ENCODE measurements at places on chromosomes 7 and 10.

DNA sequence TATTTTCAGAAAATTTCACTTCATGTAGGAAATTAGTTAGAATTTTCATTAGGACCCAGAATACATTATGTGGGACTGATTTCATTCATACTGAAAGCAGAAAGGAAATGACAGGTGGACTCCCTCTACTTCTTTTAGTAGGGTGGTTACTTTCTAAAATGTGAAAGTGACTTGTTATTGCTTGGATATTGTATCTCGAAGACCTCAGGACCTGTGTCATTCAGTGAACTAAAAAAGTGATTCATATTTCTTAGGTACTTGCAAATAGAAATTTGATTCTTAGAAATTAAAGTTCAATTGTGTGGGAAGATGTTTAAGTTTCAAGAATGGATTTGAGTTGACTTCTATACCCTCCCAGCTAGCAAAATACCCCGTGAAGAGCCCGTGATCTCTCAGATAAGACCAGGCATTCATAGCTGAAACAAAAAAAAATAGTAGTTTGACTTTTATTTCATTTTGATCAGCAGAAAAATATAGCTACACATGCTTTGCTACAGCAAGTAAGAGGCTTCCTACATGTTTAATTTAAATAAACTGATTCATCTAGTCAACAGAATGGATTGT is 1037.1 kb downstream of the GATA3 start:
- DNase-seq = no peak

GRCh38 chr7:37817591-37817960 is 30.8 kb upstream of the NME8 start:
- DNase-seq = no peak

GRCh38 chr7:104137971-104138370 is 69.8 kb downstream of the ORC5 start:
- no peak for DNase-seq

- DNase-seq = no peak
These were observed 64.8 kb downstream of the ITGB8 start for GRCh38 chr7:20395511-20395910.

GRCh38 chr7:19585761-19586160 is 123.1 kb downstream of the POLR1F start:
- DNase-seq = no peak

GRCh38 chr7:8113184-8113583 is 144.6 kb downstream of the GLCCI1 start:
- no peak for DNase-seq

DNA sequence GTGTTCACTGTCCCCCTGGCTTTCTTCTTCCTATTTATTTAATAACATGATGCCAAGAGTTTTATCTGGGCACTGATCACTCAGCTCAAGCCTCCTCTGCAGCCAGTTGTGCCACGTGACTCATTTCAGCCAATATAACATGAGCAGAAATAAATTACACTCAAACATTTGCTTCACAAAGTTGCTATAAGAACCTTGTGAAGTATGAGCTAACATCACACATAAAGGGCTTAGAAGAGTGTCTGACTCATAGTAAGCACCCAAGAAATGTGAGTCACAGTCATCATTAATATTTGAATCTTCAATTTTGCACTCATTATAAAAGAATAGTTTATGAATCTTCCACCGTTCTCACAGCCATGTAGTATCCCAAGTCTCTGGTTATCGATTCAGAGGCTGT is 414.6 kb upstream of the NPVF start:
- no peak for DNase-seq

DNA sequence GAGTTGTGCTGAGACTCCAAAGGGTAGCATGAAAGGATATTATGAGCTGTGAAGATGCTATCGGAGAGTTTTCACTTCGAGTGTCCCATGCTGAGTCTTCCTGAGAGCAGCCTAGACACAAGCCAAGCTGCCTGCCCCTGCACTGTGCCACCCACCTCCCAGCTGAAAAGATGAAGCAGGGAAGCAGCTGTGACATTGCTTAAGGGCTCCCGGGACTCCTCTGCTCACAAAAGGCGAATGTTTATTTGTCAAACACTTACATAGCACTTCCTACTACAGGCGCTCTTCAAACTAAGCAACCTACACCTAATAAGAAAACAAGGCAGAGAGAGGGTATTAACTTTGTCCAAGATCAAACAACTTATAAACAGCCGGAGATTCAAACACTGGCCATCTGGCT is 95.6 kb downstream of the OSBPL3 start:
- no peak for DNase-seq

- no peak for DNase-seq
These were observed 23.3 kb downstream of the CD36 start for GRCh38 chr7:80661729-80662128.

- no peak for DNase-seq
These were observed 10.9 kb downstream of the TMEM72 start for GRCh38 chr10:44922021-44922420.

- DNase-seq = no peak
These were observed 1.7 kb downstream of the KLF6 start for GRCh38 chr10:3783316-3783681.

GRCh38 chr10:29252811-29253689 is 35.8 kb upstream of the LYZL1 start:
- no peak for DNase-seq

- DNase-seq = no peak
These were observed 21.9 kb downstream of the LRRC17 start for GRCh38 chr7:102934701-102935100.

DNA sequence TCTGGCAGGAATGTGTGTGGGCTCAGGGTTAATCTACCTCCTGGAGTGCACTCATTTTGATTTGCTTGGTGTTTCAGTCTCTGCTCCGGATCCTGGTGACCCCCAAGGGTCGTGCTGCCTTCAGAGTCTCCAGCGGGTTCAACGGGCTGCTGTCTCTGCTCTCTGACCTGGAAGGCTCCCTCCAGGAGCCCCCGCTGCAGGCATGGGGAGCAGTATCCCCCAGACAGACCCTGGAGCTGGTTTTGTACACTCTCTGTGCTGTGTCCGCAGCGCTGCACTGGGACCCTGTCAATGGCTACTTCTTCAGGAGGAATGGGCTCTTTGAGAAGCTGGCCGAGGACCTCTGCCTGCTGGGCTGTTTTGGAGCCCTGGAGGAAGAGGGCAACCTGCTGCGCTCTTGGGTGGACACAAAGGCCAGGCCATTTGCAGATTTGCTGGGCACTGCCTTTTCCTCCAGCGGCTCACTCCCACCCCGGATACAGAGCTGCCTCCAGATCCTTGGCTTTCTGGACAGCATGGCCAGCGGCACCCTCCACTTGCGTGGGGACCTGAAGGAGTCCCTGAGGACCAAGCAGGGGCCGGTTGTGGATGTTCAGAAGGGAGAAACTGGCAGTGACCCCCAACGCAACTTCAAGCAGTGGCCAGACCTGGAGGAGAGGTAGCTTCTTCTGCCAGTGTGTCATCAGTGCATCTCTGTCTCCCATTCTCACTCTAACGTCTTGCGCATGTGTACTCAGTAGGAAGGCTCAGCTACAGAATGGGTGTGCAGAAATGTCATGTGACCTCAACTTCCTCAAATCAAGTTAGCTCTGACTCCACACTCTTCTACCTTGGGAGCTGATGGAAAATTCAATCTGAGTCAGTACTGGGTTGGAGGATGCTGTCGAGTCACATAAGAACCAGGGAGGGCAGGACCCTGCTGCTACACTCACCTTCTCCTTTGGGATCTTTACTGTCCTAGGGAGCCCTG is 58.5 kb downstream of the WDFY4 start:
- DNase-seq = no peak

DNA sequence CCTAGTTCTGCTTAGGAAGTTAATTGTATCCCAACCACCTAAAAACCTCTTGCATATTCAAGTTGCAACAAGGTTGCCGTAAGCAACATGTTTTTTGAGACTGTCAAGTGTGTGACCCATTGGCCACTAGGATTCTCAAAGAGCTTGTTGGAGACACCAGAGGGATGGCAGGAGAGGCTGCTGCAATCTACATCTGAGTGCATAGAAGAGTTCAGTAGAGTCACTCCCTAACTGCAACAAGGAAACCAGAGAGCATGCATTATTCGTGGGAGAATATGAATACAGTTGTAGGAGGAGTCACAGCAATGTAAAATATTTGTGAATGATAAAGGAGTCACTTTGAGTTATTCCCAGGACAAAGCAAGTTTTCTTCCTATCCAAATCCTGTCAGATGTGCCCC is 538.6 kb downstream of the TNS3 start:
- no peak for DNase-seq

- DNase-seq = no peak
These were observed 772.4 kb downstream of the GRID1 start for GRCh38 chr10:85594239-85594638.

DNA sequence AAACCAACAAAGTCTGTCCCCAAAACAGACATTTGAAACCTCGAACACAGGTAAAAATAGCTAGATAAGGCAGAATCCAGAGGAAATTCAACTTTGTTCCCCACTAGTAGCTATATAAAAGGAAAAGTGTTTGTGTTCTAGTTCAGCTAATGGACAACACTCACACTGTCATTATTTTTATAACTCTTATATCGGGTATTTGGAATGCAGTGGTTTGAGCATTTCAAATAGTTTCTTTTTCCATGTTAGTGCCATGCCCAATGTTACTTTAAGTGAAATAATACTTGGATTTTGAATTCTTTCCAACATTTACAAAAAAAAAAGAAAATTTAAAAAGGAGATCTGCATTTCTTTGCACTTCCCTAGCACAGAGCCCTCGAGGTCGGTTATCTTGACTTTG is 213.6 kb downstream of the DOCK4 start:
- DNase-seq = no peak

GRCh38 chr10:75456122-75456521 is 24.7 kb downstream of the LRMDA start:
- no peak for DNase-seq

DNA sequence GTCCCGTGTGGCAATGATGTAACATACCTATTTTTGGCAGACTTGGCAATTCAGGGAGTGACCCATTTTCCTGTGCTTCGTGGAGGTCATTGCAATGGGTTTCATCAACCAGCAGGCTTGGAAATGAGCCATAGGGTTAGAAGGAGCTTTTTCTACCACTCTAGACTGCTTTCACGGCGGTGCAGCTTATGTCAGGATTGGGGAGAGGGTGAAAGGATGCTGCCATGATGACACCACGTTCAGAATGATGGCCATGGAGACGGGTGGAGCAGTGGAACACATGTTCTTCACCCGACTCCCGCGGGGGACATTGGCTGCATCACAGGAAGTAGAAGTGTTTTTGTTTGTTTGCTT is 220.2 kb downstream of the EMX2 start:
- no peak for DNase-seq

- no peak for DNase-seq
These were observed 18.1 kb downstream of the OPTN start for GRCh38 chr10:13117841-13118783.

- DNase-seq = no peak
These were observed 120.7 kb upstream of the GDF10 start for GRCh38 chr10:47179291-47179647.

DNA sequence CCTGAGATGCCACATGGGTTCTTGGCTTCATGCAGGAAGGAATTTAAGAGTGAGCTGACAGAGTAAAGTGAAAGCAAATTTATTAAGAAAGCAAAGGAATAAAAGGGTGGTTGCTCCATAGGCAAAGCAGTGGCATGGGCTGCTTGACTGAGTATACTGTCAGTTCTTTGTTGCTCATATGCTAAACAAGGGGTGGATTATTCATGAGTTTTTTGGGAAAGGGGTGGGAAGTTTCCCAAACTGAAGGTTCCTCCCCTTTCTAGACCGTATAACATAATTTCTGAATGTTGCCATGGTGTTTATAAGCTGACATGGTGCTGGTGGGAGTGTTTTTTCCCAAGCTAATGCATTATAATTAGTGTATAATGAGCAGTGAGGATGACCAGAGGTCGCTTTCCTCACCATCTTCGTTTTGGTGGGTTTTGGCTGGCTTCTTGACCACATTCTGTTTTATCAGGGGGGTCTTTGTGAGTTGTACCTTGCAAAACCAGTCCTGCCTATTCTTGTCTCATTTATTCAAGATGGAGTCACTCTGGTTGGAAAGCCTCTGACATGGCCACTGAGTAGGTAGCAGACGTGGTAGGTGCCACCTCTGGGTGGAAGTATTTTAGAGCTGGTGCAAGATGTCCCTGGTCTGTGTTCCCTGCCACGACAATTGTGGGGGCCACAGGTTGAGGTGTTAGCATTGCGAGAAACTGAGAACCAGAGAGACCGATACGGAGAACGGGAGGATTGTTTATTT is 107.5 kb upstream of the SDK1 start:
- no peak for DNase-seq

GRCh38 chr7:100721505-100721812 is 1.2 kb downstream of the EPO start:
- no peak for DNase-seq

GRCh38 chr10:72779874-72780273 is 87.9 kb downstream of the MCU start:
- DNase-seq = no peak

DNA sequence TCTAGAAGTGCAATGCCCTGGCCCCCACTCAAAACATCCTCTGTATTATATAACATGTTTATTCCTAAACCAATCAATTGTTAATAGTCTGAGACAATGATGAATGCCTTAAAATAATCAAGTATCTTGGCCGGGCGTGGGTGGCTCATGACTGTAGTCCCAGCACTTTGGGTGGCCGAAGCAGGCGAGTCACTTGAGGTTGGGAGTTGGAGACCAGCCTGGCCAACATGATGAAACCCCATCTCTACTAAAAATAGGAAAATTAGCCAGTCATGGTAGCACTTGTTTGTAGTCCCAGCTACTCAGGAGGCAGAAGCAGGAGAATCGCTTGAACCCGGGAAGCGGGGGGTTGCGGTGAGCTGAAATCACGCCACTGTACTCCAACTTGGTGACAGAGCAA is 29.4 kb upstream of the CACNA2D1 start:
- no peak for DNase-seq

GRCh38 chr10:110556969-110557601 is 10.4 kb upstream of the SMC3 start:
- DNase-seq = peak; percentile 34

DNA sequence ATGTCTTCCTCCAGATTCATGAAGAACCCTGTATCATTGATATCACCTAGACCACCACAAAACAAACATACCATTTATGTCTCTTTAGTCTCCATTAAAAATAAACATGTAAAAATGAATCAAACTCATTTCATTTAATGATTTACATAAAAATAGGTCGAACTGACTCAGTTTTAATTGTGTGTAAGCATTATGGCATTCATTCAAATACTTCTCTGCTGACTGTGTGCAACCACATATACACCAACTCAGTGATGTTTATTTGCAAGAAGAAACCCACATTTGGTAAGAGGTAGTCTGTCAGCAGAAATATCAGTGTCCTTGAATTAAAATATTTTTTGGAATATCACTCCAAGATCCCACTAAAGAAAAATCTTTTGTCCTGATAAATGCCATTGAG is 30.5 kb downstream of the ABCB1 start:
- no peak for DNase-seq

DNA sequence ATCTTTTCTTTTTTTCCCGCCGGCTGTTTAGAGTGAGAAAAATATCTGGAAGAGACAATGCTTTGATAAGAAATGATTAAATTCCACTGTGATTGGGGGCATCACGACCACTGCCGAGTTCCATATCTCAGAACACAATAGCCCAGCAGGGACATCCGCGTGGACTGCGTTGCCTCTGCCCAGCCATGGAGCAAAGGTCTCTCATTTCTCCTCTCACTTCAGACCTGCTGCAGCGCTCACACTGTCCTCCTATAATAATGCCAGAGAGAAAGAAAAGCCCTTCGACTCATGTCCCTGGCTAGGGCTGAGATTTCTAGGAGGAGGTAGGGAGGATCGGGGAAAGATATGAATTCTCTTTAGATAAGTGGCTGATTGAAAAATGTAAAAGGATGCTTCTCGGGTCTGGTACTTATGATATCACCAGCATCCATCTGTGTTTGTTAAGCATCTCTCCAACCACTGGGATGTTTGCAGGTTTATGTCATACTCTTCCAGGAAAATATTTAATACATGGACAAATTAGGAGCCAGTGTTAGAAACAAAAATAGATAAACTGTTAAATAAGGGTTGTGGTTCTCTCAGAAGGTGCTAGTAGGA is 472.9 kb upstream of the AKR1E2 start:
- DNase-seq = no peak

Measured in stimulated activated CD8-positive, alpha-beta memory T cell treated with anti-CD3 and anti-CD28 coated beads, Interleukin-4, amount 100 ng/mL, for 1 hour (primary cell).